ENCODE measurements at places on chromosomes 6 and 20.

GRCh38 chr6:21918041-21918440 is 324.5 kb downstream of the SOX4 start:
- DNase-seq: no peak

DNA sequence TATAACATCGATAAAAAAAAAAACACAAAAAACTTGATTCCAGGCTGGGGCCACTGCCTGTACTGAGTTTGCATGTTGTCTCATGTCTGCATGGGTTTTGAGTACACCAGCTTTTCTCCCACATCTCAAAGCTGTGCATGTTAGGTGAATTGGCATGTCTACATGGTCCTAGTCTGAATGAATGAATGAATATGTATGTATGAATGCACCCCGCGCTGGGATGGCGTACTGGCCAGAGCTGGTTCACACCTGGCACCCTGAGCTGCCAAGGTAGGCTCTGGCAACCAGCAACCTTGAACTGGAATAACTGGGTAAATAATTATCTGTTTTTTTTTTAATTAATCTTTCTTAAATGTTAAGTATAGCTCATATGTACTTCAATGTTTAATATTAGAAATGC is 131.0 kb downstream of the MAN1A1 start:
- no peak for DNase-seq

DNA sequence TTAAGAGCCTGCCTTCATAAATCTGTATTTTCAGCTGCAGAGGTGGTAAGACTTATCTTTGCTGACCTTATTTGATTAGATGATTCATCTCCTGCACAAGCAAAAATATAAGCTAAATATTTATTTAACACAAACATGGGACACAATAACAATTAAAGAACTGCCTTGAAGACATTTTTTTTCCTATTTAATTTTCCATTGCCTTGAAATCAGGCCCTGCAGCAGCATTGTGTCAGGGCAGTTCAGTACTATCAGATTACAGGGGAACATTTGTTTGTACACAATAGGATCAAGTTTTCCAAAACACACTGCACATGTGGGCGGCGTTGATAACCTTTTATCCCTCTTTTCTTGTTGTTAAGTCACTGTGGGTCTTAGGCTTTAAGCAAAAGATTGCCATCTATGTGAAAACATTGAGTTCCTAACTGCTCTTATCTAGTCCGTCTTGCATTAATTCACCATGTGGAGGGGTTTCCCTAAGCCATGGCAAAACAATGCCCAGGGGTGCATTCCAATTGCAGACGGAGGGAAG is 7.4 kb downstream of the ADGRF5 start:
- DNase-seq: no peak

- DNase-seq: no peak
Measured at GRCh38 chr6:83169106-83169505, 24.0 kb downstream of the PGM3 start.

DNA sequence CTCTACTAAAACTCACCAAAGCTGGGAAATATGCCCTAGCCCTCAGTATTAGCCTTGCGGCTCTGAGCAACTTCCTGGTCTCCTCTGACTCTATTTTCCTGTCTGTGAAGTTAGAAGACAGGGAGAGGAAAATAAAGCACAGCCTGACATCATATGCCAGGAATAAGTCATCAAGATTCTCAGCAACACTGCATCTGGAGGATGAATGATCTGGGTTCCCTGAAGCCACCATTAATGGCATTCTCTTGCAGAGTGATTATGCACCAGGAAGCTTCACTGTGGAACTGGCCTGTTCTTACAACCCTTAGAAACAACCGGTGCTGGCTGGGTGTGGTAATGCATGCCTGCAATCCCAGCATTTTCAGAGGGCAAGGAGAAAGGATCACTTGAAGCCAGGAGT is 12.4 kb downstream of the ADGRF5 start:
- DNase-seq: no peak

GRCh38 chr6:35262596-35262995 is 3.1 kb downstream of the ZNF76 start:
- no peak for DNase-seq
